ENCODE measurements at places on chromosomes 11 and 22.
A peak's percentile ranks its signal among the peaks of the same experiment; 100 is the strongest.

DNA sequence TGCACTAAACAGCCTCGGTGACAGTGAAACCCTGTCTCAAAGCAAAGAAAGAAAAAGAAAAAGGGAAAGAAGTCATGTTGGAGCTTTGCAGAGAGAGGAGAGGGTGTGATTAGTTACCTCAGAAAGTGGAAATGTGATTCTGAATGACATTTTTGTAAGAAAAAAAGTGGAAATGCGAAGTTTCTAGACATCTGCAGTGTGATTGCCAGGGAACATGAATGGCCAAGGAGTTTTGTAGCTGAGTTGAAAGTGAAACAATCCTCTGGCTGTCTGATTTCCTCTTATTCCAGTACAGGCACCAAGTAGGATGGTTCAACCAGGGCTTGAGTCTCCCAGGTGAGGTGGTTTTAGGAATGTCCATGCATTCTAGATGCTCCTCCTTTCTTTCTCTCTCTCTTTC is 17.8 kb upstream of the SYVN1 start:
- DNase-seq, result no peak

- DNase-seq, result no peak
Measured at GRCh38 chr11:12506404-12506921, 129.1 kb downstream of the PARVA start.

DNA sequence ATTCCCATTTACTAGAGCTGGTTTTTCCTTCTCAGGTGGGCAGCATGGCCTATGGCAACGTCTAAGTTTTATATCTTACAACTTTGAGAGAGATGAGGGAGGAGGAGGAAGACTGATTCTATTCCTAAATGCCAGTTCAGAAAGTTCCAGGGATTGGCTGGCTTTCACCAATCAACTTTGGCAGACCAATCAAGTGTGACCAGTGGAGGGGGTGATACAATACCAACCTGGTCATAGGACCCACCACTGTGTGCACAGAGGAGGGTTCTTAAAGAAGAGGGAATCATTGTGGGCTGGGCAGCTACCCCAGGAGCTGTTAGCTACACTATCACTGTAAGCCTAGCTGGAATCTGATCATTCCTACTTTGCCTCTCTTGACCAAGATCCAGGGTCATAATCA is 8.1 kb downstream of the DIXDC1 start:
- no peak for DNase-seq

DNA sequence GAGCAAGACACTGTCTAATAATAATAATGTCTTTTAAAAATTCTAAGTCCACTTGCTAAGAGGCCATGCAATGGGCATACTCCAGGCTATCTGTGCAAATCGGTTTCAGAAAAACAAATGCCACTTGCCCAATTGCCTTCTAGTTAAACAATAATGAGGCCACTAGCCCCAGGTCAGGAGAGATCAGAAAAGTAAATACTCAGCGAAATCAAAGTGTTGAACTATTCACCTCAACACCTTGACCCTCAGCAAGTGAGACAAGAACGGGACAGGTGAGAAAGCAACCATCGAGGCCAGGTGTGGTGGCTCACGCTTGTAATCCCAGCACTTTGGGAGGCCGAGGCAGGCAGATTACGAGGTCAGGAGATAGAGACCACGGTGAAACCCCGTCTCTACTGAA is 72.3 kb upstream of the SYN3 start:
- no peak for DNase-seq

DNA sequence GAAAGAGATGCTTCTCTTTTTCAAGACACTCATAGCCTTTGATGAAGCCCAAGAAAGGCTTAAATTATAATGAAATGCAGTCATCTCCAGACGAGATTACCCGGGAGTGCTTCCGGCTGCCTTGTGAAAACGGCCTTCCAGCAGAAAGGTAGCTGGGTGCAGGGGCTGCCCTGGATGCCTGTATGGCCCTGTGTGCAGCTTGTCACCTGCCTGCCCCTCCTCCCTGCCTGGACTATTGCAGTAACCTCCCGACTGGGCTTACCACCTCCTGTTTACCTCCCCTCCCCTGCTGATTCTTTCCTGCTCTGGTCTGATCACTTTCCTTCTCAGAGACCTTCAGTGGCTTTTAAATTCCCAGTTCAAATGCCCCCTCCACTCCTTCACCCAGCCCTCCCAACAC is 126.4 kb upstream of the SYT13 start:
- no peak for DNase-seq

DNA sequence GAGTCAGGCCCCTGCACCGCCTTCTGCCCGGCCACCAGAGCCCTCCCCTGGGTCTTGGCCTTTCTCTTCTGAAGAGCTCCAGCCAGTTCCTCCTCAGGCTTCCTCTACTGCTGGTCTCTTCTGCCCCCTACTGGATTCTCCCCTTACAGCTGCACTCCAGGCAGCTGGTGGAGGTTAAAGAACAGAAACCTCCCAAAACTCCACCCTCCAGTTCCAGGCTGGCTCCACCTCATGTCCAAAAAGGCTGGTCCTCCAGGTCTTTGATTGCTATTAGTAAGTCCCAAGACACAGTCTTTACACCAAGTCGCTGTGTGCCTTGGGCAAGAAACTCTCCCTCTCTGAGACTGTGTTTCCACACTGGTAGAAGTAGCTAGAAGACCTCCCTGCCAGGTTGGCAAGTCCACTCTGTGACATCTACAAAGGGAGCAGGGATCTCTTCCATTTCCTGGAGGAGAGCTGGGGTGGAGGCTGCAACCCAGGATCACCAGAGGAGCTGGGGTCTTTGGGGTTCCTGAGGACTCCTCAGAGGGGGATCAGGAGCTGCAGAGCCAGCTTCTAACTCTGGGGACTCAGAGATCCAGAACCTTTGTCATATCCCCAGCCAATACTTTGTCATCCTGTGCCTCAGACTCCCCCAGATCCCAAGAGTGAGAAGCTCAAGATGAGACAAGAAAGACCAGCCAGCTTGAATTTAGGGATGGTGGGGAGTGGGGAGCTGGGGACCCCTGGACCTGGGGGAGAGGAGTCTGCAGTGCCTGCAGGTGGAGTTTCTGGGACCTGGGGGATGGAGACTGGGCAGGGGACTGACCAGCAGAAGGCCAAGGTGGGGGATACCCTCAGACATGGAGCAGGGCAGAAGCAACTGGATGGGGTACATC is 3.4 kb upstream of the IGLL5 start:
- peak; percentile 41 for DNase-seq

DNA sequence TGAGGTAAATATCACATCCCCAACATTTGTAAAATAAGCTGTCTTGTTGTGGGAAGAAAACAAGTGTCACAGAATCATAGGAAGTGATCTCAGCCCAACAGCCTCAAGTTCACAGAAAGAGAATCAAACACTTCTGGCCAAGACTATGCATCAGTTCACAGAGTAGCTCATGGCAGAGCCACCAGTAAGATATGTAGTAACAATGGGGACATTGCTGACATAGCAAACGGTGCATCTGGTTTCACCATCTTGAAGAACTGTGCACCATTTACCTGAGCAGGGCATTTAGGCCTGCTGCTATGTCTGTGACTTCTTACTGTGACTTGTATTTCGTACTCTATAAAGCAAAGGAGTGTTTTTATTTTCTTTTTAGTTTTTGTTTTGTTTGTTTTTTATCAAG is 585.3 kb upstream of the FAT3 start:
- DNase-seq, result no peak

GRCh38 chr11:114132944-114133394 is 73.5 kb downstream of the ZBTB16 start:
- no peak for DNase-seq

DNA sequence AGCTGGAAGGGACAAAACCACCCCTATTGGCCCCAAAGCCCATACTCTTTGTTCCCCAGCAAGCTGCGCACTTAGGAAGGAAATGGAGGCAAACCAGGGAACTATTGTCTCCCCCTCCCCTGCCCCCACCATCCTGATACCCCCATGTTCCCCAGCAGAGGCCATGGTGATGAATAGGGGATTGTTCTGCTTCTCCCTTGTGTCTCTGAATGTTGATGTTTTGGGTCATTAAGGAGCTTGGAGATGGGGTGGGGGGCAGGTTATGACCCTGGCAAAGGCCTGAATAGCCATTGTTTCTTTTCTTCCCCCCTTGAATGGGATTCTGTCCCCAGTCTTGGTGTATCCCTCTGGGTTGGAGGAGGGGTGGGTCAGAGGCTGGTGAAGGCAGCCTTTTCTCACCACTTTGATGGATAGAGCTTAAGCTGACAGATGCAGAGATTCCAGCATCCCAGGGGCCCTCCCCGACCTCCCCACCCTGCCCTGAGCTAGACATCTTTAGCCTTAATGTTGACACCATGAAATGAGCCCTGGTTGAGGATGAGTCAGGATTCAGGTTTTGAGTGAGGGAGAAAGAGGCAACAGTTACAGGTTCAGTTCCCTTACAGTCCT is 8.3 kb downstream of the DTX4 start:
- no peak for DNase-seq

DNA sequence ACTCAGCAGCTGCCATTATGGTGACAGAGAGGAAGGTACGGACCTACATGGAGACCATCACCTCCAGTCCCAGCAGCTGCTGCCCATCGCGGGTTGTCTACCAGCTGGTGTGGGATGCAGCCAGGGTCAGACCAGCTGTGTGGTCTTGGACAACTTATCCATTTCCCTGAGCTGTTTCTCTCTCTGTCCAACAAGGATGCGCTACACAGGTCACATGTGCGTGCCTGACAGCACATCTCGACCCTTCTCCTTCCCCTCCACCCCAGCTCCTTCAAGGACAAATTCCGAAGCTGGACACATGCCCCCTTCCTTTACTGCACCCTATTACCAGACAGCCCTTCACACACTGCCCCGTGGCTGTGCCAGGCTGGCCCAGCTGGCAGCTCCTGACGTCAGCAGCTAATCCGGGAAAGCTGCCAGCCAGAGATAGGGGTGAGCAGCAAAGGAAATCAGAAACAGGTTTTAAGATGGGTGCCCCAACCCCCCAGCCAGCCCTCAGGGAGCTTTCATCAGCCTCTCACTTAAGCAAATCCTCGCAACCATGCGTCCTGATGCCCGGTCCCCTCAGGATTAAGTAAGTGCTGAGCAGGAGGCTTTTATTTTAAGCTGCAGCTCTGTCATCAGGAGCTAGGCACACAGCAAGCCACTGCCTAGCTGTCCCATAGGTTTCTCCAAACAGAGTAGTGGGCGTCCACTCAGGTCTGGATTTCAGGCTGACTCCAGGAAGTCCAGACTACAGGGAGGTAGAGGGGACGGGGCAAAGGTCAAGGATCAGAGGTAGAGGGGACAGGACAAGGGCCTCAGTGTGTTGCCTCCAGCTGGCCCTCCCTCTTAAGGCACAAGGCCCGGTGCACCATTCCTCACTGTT is 20.3 kb downstream of the TEF start:
- no peak for DNase-seq

GRCh38 chr11:44990665-44991064 is 40.0 kb upstream of the TP53I11 start:
- no peak for DNase-seq

DNA sequence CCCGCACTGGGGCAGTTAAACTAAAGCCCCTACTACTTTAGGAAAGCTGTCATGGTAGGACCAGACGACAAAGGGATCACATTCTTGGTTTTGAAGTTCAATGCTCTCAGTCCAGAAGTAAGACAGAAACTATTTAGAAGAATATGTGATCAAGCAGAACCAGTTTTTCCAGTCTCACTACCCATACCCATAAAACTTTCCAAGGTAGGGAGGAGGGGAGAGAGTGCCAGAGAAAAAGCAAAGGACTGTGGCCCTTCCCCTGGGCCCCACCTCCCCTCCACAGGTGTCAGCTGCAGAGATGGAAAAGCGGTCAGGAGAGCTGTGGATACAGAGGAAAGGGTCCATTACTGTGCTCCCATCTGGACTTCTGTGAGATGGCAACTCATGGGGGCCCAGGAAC is 587.1 kb downstream of the SOX6 start:
- no peak for DNase-seq

DNA sequence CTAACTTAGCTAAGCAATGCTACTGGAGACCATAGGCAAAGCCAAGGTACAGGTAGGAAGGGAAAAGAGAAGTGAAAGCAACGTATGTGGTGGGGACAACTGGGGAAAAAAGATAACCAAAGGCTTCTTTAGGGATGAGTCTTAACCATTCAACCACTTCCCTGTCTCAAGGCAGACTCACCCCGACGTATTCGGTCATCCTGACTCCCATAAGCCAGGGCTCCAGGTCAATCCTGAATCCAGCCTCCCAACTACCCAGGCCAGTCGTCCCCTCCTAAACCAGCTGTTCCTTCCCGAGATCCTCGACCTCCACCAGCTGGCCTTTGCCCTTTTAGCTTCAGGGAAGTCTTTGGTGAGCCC is 330 bp downstream of the ACP2 start:
- DNase-seq, result no peak

DNA sequence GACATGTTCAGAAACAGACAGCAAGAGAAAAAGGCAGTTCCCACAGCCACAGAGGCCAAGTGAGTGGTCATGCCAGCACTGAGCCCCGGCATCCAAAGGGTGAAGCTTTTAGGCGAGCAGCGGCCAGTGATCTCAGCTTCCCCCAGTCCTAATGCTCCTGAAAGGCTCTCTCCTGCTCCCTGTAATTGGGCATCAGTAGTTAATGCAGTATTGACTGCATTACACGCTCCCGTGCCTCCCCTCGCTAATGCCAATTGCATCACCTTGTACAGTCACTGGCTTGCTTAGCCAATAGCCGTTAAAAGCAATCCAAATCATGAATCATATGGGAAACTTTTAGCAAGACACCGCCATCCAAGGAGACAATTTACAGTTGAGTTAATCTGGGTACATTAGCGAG is 4.9 kb downstream of the LMO1 start:
- DNase-seq, result no peak

DNA sequence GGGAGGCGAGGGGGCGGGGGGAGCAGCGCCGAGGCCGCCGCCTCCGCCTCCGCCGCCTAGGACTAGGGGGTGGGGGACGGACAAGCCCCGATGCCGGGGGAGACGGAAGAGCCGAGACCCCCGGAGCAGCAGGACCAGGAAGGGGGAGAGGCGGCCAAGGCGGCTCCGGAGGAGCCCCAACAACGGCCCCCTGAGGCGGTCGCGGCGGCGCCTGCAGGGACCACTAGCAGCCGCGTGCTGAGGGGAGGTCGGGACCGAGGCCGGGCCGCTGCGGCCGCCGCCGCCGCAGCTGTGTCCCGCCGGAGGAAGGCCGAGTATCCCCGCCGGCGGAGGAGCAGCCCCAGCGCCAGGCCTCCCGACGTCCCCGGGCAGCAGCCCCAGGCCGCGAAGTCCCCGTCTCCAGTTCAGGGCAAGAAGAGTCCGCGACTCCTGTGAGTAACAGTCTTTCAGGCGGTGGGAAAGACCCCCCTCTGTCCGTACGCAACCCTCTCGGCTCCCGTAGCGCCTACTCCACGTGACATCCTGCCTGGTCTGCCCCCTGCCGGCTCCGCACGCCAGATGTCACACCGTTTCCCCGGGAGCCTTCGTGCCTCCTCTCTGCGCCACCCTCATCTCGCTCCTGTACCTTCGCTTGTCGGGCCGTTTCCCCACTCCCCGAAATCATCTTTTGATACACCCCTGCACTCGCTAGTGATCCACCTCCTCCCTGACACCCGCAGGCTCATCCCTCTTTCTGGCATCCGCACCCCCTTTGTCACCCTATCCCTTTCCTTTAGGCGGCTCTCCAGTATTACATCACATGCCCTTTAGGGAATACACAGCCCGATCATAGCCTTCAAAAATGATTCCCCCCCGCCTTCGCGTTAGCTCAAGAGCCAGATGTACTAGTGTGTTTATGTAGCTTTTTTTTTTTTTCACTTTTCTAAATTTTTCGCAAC is 598 bp downstream of the ZFP91 start:
- peak; percentile 88 for DNase-seq
